ENCODE measurements at places on chromosomes 5 and 9. TPM values are rescaled to one million over a fixed set of nuclear protein-coding genes. Genes with fewer than 3 reads are reported as not detected.

DNA sequence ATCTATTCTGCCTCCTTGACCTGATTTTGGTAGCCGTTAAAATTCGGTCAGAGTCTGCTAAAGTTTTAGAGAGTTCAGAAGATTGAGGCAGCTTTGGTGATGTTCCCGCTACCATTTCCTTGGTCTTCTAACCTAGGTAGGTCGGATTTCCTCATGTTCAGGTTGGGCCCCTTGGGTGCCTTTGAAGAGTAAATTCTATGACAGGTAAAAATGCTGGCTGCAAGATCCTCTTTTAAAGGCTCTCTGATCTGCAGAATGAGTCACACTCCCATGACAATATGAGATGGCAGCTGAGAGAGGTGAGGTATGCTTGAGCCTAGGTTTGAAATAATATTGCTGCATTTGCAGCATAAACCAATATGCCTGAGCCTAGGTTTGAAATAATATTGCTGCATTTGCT, 198.9 kb downstream of the TSSK1B start:
- no peak for DNase-seq

GRCh38 chr5:90718387-90718786, 159.8 kb downstream of the ADGRV1 start:
- no peak for DNase-seq

GRCh38 chr9:134566196-134566847, 75.3 kb upstream of the COL5A1 start:
- no peak for DNase-seq

GRCh38 chr5:3595006-3595961, at the start of gene IRX1:
IRX1 (plus strand) TSS chr5:3595832; CDS start chr5:3596106, 274 bp downstream.
- no peak for DNase-seq

GRCh38 chr5:111589316-111589715, 77.0 kb upstream of the STARD4 start:
- DNase-seq, result no peak

GRCh38 chr5:158638396-158638795, 461.3 kb downstream of the EBF1 start:
- no peak for DNase-seq

DNA sequence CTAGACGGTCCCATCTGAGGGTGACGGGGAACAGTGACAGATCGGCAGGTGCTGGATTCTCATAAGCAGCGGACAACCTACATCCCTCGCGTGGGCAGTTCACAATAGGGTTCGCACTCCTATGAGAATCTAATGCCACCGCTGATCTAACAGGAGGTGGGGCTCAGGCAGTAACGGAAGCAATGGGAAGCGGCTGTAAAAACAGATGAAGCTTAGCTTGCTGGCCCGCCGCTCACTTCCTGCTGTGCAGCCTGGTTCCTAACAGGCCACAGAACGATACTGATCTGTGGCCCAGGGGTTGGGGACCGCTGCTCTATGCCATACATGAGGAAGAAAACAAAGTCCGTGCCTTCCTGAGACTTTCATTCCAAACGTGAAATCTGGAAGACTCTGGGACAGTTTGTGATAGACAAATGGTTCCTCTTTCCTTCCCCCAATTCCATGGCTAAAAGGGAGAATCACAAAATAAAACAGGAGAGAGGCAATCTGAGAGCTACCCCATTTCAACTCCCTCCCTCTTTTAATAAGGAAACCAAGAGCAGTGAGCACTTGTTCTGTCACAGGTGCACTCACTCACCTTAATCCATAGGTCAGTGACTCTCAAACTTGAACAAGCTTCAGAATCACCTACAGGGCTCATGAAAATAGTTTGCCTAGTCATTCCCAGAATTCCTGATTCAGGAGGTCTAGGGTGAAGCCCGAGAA, 12.1 kb downstream of the PDCL start:
- peak; percentile 94 for DNase-seq

DNA sequence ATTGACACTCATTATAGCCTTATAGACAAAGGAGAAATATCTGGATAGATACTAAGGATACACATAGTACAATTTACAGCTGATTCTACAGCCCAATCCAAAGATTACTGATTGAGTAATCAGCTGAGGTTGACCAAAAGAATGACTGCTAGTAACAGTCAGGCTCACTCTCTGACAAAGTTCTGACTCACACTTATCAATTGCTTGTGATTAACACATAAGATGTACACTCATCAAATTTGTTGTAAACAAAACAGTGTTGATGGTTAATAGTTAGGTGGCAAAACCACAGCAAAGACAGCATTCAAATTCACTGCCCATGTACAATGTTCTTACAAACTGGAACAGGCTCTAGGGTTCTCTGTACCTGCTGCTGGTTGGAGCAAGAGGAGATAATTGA, 422.7 kb downstream of the TLE1 start:
- no peak for DNase-seq

GRCh38 chr5:887947-888637, 4.5 kb downstream of the BRD9 start:
- no peak for DNase-seq

DNA sequence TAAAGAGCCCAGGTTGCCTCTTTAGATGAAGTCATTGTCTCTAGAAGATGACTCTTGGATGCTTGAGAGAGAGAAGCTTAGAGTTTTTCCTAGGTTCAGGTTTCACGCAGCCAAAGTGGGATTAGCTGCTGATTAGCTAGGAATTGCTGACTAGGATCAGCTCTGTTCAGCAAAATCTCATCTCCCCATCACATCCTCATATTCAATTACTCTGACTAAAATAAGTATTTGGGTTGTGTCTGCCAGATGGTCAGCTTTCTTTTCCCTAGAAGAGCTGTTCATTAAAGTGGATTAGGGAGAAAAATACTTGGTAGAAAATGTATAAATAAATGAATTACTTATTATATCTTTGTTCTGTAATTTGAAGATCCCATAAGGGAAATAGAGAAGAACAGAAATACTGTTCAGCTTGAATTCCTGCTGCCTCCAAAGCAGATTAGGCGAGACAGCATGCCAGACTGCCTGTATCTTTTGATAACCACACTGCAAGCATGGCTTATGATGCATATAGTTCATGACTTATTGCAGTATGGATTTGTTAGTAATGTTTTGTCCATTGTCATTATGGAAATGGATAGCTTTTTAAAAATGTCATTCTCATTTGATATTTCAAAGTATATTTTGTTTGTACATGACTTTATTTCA, 184.8 kb upstream of the CD180 start:
- no peak for DNase-seq

DNA sequence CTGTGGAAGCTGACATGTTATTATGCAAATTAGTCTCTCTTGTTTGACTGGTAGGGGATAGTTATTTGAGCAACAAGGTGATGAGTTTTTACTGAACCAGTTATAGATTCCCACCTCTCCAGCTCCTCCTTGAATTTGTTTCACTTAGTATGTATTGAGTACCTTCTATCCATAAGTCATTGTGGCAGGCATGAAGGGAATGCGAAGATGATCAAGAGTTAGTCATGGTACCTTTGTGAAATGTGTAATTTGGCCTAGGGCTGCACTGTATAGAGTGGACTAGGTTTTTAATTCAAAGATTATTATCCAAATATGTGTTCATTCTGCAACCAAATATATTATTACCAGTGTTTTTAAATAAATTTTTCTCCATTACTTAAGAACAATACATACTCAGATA, 110.1 kb downstream of the HACD4 start:
- DNase-seq, result no peak

DNA sequence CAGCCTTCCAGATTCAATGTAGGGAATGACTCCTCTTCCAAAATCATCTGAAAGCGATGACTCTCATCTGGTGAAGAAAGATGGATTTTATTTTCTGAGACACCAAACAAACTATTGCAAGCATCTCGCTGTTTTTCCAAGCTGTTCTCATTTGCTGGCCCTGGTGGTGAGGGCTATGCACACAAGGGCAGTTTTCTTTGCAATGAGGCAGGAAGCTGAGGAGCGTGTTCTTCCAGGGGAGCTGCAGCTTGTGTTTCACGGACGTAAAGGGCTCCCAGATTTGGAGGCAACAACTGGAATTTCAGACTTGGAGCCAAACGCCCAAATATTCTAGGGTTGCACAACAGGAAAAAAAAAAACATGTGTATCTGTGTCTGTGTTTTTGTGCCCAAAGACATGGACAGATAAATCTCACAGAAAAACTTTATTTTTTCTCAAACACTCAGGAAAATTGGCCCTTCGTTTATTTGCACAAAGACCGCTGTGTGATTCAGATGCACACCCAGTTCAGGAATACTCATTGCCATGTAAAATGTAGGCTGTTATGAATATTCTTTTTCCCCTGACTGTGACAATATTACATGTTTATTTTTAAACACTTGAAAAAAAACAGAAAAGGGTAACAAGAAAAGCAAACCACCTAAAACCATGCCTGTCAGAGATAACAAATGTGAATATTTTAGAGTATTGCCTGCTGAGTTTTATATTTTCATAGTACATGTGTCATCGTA, 151.3 kb downstream of the GAS1 start:
- DNase-seq, result no peak

DNA sequence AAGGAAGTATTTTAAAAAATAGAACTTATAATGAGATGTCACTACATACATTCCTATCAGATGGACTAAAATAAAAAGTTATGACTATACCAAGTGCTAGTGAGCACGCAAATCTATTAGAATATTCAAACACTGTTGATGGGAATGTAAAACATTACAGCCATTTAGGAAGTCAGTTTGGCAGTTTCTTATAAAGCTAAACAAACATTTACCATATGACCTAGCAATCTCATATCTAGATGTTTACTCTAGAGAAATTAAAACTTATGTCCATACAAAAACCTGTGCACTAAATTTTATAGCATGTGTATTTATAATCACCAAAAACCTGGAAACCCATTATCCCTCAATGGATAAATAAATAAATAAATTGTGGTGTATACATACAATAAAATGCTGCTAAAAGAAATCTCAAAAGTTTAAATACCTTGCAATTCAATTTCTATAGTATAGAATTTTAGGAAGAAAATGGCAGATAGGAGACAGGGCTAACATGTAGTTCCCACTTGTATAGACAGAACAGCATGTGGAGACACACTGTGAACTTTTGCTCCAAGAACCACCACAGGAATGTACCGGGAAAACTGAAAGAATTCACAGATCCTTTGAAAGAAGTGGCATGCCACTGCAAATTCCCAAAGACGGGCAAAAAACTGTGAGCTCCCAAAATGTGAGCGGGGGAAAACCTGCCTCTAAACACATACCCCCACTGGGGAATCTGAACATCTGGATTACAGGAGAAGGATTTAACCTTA, 174.6 kb upstream of the SPEF2 start:
- DNase-seq, result no peak

DNA sequence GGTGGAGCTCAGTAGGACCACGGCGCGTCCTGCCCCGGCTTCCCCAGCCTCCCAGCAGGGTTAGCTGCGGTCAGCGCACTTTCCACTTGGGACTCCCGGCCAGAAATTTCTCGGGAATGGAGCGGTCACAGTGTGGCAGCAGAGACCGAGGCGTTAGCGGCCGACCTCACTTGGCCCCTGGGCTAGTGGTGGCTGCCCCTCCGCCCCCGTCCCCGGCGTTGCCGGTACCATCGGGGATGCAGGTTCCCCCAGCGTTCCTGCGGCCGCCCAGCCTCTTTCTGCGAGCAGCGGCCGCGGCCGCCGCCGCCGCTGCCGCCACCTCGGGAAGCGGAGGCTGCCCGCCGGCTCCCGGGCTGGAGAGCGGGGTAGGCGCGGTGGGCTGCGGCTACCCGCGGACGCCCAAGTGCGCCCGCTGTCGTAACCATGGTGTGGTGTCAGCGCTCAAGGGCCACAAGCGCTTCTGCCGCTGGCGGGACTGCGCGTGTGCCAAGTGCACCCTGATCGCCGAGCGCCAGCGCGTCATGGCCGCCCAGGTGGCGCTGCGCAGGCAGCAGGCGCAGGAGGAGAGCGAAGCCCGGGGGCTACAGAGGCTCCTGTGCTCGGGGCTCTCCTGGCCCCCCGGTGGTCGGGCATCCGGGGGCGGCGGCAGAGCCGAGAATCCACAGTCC, 460 bp downstream of the DMRTA1 start:
- DNase-seq, result no peak

GRCh38 chr5:96226941-96227552, 206.0 kb downstream of the PCSK1 start:
- DNase-seq, result no peak

DNA sequence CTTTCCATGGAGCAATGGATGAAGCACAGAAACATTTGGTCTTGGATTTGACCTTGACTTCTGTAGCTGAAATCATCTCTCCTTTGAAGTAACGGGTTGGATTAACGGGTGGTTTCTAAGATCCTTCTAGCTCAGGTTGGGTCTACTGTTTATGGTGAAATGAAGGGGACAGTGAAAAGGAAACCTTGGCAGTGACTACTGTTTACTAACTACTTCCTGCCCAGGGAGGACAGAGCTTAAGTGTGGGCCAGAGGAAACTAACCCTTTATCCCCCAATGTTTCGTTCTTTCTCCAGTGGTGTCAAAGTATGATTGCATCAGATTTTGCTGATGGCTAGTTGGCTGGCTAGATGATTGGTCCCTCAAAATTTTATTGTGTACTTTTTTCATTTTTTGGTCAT, 22.2 kb downstream of the SKP2 start:
- no peak for DNase-seq

DNA sequence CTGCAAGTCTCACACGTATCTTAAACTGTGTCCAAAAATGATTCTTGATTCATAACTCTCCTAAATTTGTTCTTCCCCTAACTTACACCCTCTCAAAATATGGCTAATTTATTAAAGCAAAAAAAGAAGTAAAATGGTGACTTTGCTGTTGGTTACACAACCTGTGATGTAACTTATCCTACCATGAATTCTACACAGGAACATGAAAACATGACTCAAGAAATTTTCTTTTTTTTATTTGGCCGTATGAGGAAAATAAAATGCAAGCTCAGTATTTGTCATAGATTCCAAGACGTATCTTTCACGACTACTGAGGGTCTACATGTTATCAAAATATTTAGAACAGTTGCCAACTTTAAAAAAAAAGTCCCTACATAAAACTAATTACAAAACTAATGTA, 9.2 kb downstream of the LIFR start:
- DNase-seq, result no peak

DNA sequence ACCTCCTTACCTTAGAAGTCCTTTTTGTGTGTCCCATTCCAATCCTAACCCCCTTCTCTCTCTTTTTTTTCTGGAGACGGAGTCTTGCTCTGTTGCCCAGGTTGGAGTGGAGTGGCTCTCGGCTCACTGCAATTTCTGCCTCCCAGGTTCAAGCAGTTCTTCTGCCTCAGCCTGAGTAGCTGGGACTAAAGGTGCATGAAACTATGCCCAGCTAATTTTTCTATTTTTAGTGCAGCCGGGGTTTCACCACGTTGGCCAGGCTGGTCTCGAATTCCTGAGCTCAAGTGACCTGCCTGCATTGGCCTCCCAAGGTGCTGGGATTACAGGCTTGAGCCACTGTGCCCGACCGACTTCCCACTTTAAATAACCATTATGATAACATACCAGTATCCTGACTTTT, 17.5 kb downstream of the TMEM38B start:
- DNase-seq, result no peak

- DNase-seq, result no peak
Observed at GRCh38 chr5:16518606-16519005, 53.0 kb upstream of the ZNF622 start.

The PCDHGA2 gene
- 0.79 TPM for total RNA-seq

The TLX3 gene
- total RNA-seq, result not detected

The AGXT2 gene
- not detected for total RNA-seq

The MLANA gene
- not detected for total RNA-seq

The FOXD4L6 gene
- 0.07 TPM for total RNA-seq

The SPATA31C1 gene
- not detected for total RNA-seq

The FASTKD3 gene
- total RNA-seq, result 13.3 TPM

The SNX2 gene
- total RNA-seq, result 64.7 TPM

The PCDHB10 gene
- total RNA-seq, result 0.33 TPM

The LHFPL2 gene
- 40.0 TPM for total RNA-seq

Data from pulmonary artery endothelial cell (primary cell).